ENCODE measurements at places on chromosomes 6 and 20. TPM values are rescaled to one million over a fixed set of nuclear protein-coding genes. Genes with fewer than 3 reads are reported as not detected.

The GJA10 gene
- not detected for total RNA-seq

The ZSCAN23 gene
- total RNA-seq = 6.6 TPM

The GNAS-AS1 gene
- 2.0 TPM for total RNA-seq

The RAB32 gene
- total RNA-seq = 82.1 TPM

The PBOV1 gene
- total RNA-seq = not detected

All from subcutaneous preadipocyte (primary cell).